ENCODE measurements at places on chromosomes 5 and 9. TPM values are rescaled to one million over a fixed set of nuclear protein-coding genes. Genes with fewer than 3 reads are reported as not detected.

Gene ANXA2R
- 0.50 TPM for total RNA-seq

Gene F12
- total RNA-seq: 0.87 TPM

Gene C5orf52
- not detected for total RNA-seq

DNA sequence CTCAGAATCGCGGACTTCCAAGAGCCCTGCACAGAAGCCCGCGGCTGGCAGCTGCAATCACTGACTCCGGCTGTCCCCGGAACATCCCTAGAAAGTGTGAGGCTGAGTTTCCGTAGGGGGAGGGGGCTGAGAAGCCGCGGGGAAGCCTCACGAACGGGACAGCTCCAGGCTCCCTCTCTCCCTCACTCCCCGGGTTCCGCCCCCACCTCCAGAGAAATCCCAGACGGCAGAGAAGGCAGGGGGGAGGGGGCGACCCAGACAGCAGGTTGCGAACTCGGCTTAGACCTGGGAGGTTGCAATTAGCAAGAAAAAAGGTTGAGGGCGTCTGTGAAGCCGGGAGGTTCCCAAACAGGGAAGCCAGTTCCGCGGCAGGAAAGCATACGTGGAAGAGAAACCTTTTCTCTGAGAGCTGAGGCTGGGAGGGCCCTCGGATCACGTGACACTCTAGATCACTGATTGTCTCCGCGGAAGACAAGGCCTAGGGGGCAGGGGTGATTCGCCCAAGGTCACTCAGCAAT is 73.8 kb upstream of the CPLX2 start:
- DNase-seq: no peak

DNA sequence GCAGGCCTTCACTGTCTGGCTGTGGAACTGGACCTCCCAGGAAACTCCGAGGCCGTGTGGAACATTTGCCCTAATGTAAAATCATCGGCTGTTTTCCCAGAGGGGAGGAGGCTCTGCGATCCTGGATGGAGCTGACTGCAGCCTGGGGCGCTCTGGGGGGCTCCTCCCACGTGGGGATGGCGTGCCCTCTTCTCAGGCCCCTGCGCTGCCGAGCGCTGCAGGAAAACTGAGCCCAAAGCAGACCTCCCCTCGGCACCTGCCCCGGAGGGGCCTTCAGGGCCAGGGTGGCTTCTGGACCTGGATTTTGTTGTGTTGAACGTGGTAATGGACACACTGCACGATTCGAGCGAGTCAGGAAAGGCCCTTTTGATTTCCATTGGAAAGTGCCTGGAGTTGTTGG is 23.9 kb downstream of the HNRNPH1 start:
- DNase-seq: no peak

DNA sequence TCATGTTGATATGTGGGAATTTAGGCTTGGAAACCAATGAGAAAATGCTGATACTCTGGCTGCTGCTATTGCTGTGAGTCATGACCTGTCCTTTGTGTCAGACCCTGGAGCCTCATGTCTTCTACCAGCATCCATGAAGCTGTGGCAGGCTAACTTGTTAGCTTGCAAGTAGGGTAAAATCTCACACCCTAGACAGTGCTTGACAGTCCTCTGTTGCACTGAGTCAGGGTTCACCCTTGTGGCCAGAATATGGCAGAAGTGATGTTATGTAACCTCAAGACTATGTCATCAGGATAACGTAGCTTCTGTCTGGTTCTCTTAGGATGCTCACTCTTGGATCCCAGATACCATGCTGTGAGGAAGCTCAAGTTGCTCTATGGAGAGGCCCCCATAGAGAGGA is 110.8 kb downstream of the LHX2 start:
- DNase-seq: peak; percentile 28

Gene IL13
- total RNA-seq: not detected

All from HFFc6 (cell line).